Pancreas (tissue), 10 donors: ENCODE measurements at places on chromosomes 5 and 9.

GRCh38 chr5:151284392-151284967 lies 19.1 kb downstream of the SLC36A3 start:
- H3K4me3 ChIP-seq = no peak overlapping the region
- no peak for DNase-seq
- H3K27ac ChIP-seq = no peak overlapping the region
- H3K36me3 ChIP-seq = no peaks in the 10 kb centered on the region
- no peaks in the 10 kb centered on the region for H3K27me3 ChIP-seq

- H3K36me3 ChIP-seq = no peaks in the 10 kb centered on the region
- no peaks in the 10 kb centered on the region for H3K27me3 ChIP-seq
- DNase-seq = no peak
- H3K4me3 ChIP-seq = no peak overlapping the region
- H3K27ac ChIP-seq = peak overlapping the region; percentile 28
- no peaks in the 10 kb centered on the region for H3K4me1 ChIP-seq
Observed at GRCh38 chr5:150141544-150142184, 14.0 kb downstream of the PDGFRB start.

DNA sequence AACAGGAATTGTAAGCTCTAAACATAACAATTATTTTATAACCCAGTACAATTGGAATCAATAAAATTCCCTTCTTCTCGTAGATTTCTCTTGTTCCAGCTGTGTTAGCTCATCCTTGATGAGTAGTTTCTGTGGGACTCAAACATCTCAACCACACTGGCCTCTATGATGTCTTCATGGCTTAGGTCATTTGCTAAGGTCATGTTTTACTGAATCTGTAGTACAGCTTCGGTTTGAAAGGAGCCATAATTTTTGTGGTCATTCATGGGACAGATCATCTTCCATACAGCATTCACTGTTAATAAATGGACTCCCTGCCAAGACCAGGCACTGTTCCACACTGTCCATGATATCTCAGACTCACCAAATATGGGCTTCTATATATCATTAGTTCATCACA lies 369.0 kb upstream of the RFX3 start:
- H3K36me3 ChIP-seq = no peaks in the 10 kb centered on the region
- H3K27ac ChIP-seq = no peak overlapping the region
- no peak for DNase-seq
- H3K4me1 ChIP-seq = no peaks in the 10 kb centered on the region

DNA sequence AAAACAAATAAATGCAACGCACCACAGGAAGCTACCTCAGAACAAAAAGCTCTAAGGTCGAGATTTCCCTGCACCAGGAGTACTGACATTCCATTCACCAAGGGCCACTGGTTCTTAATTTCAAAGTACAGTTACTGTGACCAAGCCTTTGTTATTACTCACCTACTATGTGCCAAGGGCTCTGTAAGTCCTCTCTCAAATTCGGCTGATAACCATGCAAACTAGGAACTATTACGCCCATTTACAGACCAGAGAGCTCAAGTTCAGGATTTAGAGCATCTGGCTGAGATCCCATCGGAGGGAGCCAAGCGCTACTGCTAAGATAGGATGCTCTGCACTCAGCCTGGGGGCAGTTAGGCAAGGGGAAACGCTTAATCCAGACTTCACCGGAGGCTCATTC lies 5.6 kb downstream of the MYO10 start:
- no peaks in the 10 kb centered on the region for H3K27me3 ChIP-seq
- no peak overlapping the region for H3K4me3 ChIP-seq
- H3K27ac ChIP-seq = peak overlapping the region; percentile 68
- DNase-seq = no peak
- peaks cover 30% of the 10 kb centered on the region for H3K4me1 ChIP-seq
- no peaks in the 10 kb centered on the region for H3K36me3 ChIP-seq

- H3K4me1 ChIP-seq = no peaks in the 10 kb centered on the region
- DNase-seq = no peak
- no peaks in the 10 kb centered on the region for H3K27me3 ChIP-seq
- no peaks in the 10 kb centered on the region for H3K36me3 ChIP-seq
Observed at GRCh38 chr5:40569546-40570270, 110.0 kb upstream of the PTGER4 start.

DNA sequence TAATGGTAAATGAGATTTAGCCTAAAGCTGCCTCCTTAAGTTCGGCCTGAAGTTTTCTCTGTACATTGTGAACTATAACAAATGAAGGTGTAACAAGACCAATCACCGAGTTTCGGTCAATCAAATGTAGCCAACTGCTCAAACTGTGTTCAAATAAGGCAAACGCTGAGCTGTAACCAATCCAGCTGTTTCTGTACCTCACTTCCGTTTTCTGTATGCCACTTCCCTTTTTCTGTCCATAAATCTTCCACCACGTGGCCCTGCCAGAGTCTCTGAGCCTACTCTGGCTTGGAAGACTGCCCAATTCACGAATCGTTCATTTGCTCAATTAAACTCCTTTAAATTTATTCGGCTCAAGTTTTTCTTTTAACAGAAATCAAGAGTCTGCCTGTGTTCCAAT lies 193.5 kb upstream of the KLF9 start:
- H3K27me3 ChIP-seq = no peaks in the 10 kb centered on the region
- no peaks in the 10 kb centered on the region for H3K4me1 ChIP-seq
- no peaks in the 10 kb centered on the region for H3K36me3 ChIP-seq
- no peak overlapping the region for H3K4me3 ChIP-seq
- no peak for DNase-seq
- H3K27ac ChIP-seq = no peak overlapping the region

- no peaks in the 10 kb centered on the region for H3K27me3 ChIP-seq
- no peaks in the 10 kb centered on the region for H3K4me1 ChIP-seq
- no peak for DNase-seq
Observed at GRCh38 chr5:7331131-7331530, 64.8 kb upstream of the ADCY2 start.

DNA sequence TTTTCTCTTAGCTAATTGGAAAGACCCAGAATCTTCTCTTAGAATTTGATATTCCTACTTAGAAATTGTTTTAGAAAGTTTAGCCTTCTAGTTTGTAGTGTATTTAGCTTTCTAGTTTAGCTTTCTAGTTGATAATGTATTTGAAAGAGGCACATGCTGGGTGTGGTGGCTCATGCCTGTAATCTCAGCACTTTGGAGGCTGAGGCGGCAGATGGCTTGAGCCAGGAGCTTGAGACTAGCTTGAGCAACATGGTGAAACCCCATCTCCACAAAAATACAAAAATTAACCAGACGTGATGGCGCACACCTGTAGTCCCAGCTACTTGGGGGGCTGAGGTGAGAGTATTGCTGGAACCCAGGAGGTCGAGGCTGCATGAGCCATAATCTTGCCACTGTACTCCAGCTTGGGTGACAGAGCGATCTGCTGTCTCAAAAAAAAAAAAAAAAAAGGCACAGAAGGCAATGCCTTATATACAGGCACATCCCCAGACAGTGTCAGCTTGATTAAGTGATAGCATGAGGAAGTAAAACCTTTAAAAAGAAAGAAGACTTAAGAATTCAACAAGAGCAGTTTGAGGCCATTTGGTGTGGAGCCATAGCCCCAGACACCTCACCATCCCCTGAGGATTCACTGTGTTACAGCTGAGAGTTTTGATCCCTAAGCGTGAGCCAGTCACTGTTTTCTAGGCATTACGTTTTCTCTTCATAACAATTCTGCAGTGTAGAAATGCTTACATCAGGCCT lies 34.6 kb downstream of the ZSWIM6 start:
- H3K27me3 ChIP-seq = no peaks in the 10 kb centered on the region
- H3K4me3 ChIP-seq = no peak overlapping the region
- H3K27ac ChIP-seq = no peak overlapping the region
- no peaks in the 10 kb centered on the region for H3K4me1 ChIP-seq
- DNase-seq = no peak

GRCh38 chr5:101658433-101658832 lies 637.7 kb downstream of the SLCO4C1 start:
- H3K4me3 ChIP-seq = no peak overlapping the region
- H3K36me3 ChIP-seq = no peaks in the 10 kb centered on the region
- H3K27ac ChIP-seq = no peak overlapping the region
- no peaks in the 10 kb centered on the region for H3K27me3 ChIP-seq

DNA sequence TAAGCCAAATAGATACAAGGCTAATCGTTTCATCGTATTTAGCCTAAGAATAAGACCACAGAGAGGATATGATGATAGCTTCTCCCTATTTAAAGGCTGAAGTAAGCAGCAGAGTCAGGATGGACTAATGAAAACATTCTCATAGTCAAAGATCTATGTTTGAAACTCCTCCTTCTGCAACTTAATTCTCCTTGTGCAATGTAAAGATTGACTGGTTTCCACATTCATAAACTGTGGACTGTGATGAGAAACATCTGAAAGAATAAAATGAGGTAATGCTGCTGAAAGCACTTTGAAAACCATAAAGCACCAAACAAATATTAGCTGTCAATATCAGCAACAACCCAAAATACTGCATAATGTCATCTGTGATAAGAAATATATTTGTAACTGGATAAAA lies 361.9 kb downstream of the CSNK1G3 start:
- no peaks in the 10 kb centered on the region for H3K36me3 ChIP-seq
- no peaks in the 10 kb centered on the region for H3K27me3 ChIP-seq
- H3K4me3 ChIP-seq = no peak overlapping the region
- no peak for DNase-seq

DNA sequence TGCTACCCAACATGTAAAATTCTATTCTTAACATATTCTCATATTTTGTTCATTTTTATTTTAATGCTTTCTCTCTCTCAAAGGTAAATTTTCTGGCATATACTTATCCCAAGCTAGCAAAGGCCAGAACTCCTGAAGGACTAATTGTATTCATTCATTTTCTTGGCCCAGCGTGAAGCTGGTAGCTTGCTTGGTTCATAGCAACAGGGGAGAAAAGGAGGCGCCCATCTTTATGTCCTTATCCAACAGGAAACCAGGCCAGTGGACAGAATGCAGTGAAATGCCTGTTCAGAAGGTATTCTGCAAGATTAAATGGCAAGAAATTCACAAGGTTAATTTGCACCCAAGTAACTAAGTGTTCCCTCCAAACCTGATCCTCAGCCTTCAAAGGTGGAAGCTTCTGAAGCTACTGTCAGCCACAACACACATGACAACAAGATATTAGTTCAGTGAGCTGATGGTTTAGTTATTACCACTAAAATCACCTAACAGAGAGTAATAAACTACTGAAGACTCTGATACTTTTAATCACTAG lies 5.6 kb downstream of the EFNA5 start:
- H3K4me3 ChIP-seq = no peak overlapping the region
- DNase-seq = no peak
- no peaks in the 10 kb centered on the region for H3K36me3 ChIP-seq

GRCh38 chr5:68849906-68850305 lies 243.9 kb upstream of the SLC30A5 start:
- no peaks in the 10 kb centered on the region for H3K36me3 ChIP-seq
- no peak overlapping the region for H3K27ac ChIP-seq
- H3K27me3 ChIP-seq = no peaks in the 10 kb centered on the region
- H3K4me3 ChIP-seq = no peak overlapping the region

DNA sequence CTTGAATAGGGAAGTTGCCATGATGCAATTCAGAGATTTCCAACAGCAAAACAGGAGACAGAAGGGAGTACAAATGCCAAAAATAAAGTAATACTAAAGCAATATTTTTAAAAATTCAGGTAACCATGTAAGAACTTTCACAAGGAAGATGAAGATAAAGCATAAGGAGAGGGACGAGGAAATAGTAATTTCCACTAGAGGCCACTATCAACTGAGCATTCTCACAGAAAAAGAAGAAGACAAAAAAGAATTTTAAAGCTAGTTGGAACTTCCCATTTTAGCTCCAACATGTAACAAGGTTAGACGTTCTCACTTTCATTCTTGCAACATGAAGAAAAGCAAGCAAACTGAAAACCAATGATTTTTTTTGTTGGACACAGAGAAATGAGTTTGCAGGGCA lies 779.9 kb upstream of the CDH6 start:
- no peak for DNase-seq
- H3K4me3 ChIP-seq = no peak overlapping the region
- H3K4me1 ChIP-seq = no peaks in the 10 kb centered on the region
- H3K27ac ChIP-seq = no peak overlapping the region
- no peaks in the 10 kb centered on the region for H3K27me3 ChIP-seq

- H3K27me3 ChIP-seq = no peaks in the 10 kb centered on the region
- H3K27ac ChIP-seq = no peak overlapping the region
- no peak overlapping the region for H3K4me3 ChIP-seq
Observed at GRCh38 chr5:82749461-82749820, 327.8 kb downstream of the TMEM167A start.

- no peaks in the 10 kb centered on the region for H3K27me3 ChIP-seq
- no peaks in the 10 kb centered on the region for H3K36me3 ChIP-seq
- no peak for DNase-seq
- peaks cover 7% of the 10 kb centered on the region for H3K4me1 ChIP-seq
- H3K4me3 ChIP-seq = no peak overlapping the region
Observed at GRCh38 chr5:173572431-173573125, 43.9 kb downstream of the BOD1 start.

GRCh38 chr5:103217101-103217500 lies 41.5 kb upstream of the MACIR start:
- H3K27ac ChIP-seq = no peak overlapping the region
- no peaks in the 10 kb centered on the region for H3K27me3 ChIP-seq
- no peak overlapping the region for H3K4me3 ChIP-seq
- no peak for DNase-seq
- no peaks in the 10 kb centered on the region for H3K4me1 ChIP-seq

- H3K27ac ChIP-seq = no peak overlapping the region
- no peak overlapping the region for H3K4me3 ChIP-seq
- no peak for DNase-seq
- H3K4me1 ChIP-seq = no peaks in the 10 kb centered on the region
Observed at GRCh38 chr9:74107692-74108091, 389.4 kb upstream of the RORB start.

GRCh38 chr5:165101709-165102108 lies 1596.3 kb downstream of the MAT2B start:
- DNase-seq = no peak
- H3K27me3 ChIP-seq = no peaks in the 10 kb centered on the region
- no peaks in the 10 kb centered on the region for H3K4me1 ChIP-seq
- H3K4me3 ChIP-seq = no peak overlapping the region
- H3K27ac ChIP-seq = no peak overlapping the region

GRCh38 chr5:107296572-107296971 lies 374.2 kb downstream of the EFNA5 start:
- no peaks in the 10 kb centered on the region for H3K4me1 ChIP-seq
- H3K27ac ChIP-seq = no peak overlapping the region
- no peaks in the 10 kb centered on the region for H3K27me3 ChIP-seq
- no peak for DNase-seq

DNA sequence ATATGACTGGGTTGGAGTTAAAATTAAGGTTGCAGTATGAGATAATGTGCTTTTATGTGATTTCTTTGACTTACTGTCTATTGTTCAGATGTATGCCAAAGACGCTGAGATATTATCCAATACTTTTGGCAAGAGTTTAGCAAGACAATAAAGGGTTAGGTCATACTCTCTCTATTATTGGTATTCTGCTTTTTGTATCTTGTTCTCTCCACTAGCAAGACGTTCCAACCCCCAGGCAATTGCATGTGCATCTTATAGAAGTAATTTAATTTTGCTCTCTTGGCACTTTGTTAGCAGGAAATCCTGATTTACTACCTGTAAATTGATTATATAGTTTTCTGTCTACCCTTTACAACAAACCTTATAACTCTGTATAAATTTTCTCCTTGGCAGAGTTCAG lies 1093.6 kb downstream of the CDH9 start:
- no peak for DNase-seq
- H3K27ac ChIP-seq = no peak overlapping the region
- no peaks in the 10 kb centered on the region for H3K4me1 ChIP-seq
- H3K27me3 ChIP-seq = no peaks in the 10 kb centered on the region

GRCh38 chr5:172266676-172267092 lies 16.9 kb downstream of the UBTD2 start:
- no peak overlapping the region for H3K27ac ChIP-seq
- no peak overlapping the region for H3K4me3 ChIP-seq
- no peaks in the 10 kb centered on the region for H3K27me3 ChIP-seq
- H3K4me1 ChIP-seq = no peaks in the 10 kb centered on the region
- H3K36me3 ChIP-seq = no peaks in the 10 kb centered on the region

- no peaks in the 10 kb centered on the region for H3K4me1 ChIP-seq
- H3K27ac ChIP-seq = no peak overlapping the region
- H3K4me3 ChIP-seq = no peak overlapping the region
- H3K27me3 ChIP-seq = no peaks in the 10 kb centered on the region
- H3K36me3 ChIP-seq = no peaks in the 10 kb centered on the region
Observed at GRCh38 chr5:139037732-139038131, 160.4 kb downstream of the SIL1 start.
